ENCODE measurements at places on chromosomes 5 and 9.

- no peak overlapping the region for H3K27ac ChIP-seq
- peaks cover 22% of the 10 kb centered on the region for H3K4me1 ChIP-seq
- peak; percentile 64 for DNase-seq
- no peak overlapping the region for H3K4me3 ChIP-seq
- no peaks in the 10 kb centered on the region for H3K36me3 ChIP-seq
These were observed 1.6 kb downstream of the STKLD1 start for GRCh38 chr9:133377721-133378216.

GRCh38 chr5:150509992-150510391, 2.1 kb downstream of the NDST1 start:
- H3K27ac ChIP-seq = no peak overlapping the region
- H3K4me1 ChIP-seq = no peaks in the 10 kb centered on the region
- DNase-seq = no peak
- H3K27me3 ChIP-seq = no peaks in the 10 kb centered on the region
- no peak overlapping the region for H3K4me3 ChIP-seq
- H3K36me3 ChIP-seq = no peaks in the 10 kb centered on the region

DNA sequence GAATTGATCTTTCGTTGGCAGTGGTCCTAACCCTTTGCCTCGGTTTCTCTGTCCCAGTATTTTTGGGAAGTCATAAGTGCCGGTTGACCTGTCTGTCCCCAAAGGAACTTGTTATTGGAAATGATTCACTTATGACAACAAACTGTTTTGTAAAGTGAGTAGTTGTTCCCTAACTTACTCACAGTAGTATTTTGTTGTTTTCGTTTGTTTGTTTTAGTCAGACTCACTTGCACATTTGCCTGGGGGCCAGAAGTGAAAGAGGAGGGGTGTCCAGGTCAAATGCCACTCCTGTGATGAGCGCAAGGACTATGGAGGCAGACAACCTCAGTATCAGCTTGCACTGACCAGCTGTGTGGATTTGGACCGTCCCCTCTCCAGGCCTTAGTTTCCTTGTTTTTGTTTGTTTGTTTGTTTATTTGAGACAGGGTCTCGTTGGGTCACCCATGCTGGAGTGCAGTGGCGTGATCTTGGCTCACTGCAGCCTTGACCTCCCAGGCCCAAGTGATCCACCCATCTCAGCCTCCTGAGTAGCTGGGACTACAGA, 47.3 kb downstream of the ANKRD55 start:
- H3K27ac ChIP-seq = no peak overlapping the region
- H3K36me3 ChIP-seq = no peaks in the 10 kb centered on the region
- DNase-seq = no peak
- H3K4me1 ChIP-seq = no peaks in the 10 kb centered on the region

DNA sequence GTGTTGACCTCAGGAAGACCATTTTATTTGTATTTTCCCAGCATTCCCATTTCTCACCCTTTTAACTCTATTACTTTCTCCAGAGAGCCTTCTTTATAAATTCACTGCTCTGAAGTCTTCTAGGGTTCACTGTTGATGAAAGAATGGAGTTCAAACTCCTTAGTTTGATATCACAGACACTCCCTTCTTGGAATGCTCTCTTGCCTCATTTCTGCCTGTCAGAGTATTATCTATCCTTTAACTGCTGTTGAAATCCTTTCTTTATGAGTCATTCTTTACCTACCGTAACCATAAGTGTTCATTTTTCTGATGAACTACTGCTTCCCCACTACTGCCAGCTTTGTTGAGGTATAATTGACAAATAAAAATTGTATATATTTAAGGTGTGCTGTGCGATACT, 4.3 kb downstream of the RIC1 start:
- DNase-seq = no peak
- H3K27me3 ChIP-seq = no peaks in the 10 kb centered on the region

DNA sequence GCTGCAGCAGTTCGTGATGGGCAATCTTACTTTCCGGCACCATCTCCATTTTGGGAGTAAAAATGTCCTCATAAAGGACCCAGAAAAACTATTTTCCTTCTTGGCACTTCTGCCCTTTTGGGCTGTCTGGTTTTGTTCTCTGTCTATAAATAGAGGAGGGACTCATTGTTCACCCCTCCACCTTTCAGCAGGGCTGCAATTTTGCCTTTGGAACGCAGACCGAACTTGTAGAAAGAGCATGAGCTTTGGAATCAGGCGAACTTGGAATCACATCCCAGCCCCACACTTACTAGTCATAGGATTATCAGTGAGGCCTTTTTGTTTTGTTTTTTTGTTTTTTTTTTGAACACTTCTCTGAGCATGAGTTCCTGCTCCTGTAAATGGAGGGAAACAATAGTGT, 178.1 kb upstream of the IL12B start:
- H3K4me3 ChIP-seq = no peak overlapping the region
- no peak for DNase-seq
- no peaks in the 10 kb centered on the region for H3K27me3 ChIP-seq
- no peaks in the 10 kb centered on the region for H3K4me1 ChIP-seq
